ENCODE measurements at places on chromosomes 2 and 18.

- no peak for DNase-seq
These were observed 22.9 kb upstream of the NARS1 start for GRCh38 chr18:57644540-57644939.

DNA sequence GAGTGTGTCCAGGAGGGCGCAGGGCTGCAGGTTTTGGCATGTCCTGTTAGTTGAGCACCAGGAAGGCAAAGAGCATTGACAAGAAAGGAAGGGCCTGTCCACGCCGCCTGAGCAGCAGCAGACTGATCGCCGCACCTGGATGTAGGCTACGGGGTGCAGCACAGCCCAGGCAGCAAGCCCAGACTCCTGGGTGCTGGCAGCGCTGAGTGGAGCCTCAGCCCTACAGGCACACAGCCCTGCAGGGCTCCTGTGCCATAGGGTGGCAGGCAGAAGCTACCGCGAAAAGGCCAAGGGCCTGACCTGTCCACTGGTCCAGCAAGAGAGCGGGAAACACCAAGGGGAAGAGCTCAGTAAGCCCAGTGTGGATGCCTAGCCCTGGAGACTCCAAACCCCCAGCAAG, 198.0 kb downstream of the HDAC4 start:
- no peak for DNase-seq

GRCh38 chr2:44211183-44211582, 42.5 kb downstream of the PPM1B start:
- DNase-seq, result no peak

DNA sequence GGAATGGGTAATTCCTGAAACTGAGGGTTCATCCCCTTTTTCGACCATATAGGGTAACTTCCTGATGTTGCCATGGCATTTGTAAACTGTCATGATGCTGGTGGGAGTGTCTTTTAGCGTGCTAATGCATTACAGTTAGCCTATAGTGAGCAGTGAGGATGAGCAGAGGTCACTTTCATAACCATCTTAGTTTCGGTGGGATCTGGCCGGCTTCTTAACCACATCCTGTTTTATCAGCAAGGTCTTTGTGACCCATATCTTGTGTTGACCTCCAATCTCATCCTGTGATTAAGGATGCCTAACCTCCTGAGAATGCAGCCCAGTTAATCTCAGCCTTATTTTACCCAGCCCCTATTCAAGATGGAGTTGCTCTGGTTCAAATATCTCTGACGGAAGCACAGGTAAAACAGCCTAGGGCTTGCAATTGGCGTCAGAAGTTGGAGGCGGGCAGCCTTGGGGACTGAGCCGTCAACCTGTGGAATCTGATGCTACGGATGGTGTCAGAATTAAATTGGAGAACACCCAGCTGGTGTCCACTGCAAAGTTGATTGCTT, 19.5 kb downstream of the RALBP1 start:
- no peak for DNase-seq

DNA sequence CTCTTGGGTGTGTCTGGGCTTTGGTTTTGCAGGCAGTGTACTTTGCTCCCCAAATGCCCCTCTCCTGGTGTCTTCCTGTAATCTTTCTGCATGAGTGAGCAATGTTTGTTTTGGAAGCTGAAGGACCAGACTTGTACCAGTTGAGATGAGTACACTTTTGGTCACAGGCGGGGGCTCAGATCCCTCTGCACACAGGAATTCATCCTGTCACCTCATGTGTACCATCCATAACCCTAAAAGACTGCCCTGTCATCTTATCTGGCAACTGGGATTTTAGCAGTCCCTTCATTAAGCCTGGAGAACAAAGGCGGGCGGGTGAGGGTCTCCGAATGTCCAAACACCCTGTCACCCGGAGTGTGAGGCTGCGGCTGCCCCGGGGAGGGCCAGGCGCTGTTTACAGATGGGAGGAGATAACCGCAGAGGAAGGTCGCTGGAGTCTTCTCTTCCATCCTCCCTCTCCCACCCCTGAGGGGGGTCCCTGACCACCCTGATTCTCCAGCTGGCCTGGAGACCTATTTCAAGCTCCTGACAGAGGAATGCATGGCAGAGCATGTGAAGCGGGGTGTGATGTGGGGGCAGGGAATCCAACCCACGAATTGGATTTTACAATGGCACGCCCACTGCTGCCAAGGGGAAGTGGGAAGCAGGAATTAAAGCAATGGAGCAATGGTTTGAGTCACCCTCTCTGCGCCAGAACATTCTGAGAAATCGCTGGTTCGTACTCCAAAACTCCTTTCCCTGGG, 158.2 kb upstream of the MYCN start:
- DNase-seq, result peak; percentile 100

- no peak for DNase-seq
These were observed 16.3 kb downstream of the HS1BP3 start for GRCh38 chr2:20634507-20635112.

- DNase-seq, result no peak
These were observed 24.9 kb downstream of the HADHB start for GRCh38 chr2:26269571-26270158.

GRCh38 chr2:196099916-196100315, 31.3 kb upstream of the DNAH7 start:
- DNase-seq, result no peak

GRCh38 chr2:160703648-160704585, 210.3 kb upstream of the RBMS1 start:
- DNase-seq, result no peak

DNA sequence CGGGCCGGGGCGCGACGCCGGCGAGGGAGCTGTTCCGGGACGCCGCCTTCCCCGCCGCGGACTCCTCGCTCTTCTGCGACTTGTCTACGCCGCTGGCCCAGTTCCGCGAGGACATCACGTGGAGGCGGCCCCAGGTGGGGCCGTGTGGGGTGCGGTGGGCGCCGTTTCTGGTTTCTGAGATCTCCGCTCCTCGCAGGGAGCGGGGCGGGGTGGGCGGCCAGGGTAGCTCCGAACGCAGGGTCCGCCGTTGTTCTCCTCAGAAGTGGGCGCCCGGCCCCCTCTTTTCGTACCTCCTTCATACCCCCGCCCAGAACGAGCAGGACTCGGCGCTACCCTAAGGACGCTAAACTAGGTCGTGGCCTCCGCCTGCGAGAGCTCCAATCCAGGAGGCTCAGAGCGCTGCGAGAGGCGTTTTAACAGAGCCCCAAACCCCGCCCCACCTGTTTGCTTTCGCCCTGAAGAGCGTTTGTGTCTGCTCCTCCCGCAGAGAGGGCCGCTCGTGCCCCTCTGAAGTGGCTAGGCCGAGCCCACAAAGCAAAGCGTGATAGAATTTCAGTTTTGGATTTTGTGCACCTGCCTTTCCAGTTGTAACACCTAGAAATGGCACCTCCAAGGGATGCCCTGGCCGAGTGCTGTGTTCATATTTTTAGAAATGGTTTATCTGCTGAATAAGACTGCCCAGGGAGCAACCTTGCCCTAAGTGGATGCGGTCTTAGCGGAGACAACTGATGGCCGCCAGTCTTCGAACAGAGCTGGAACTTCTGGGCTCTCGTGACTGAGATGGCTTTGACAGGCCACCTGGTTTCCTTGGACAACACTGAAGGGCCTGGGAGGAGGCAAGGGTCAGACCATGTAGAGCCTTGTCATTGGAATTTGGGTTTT, 626 bp downstream of the CAPN10 start:
- DNase-seq, result peak; percentile 31

GRCh38 chr2:796141-796985, 119.2 kb upstream of the TMEM18 start:
- DNase-seq, result no peak

DNA sequence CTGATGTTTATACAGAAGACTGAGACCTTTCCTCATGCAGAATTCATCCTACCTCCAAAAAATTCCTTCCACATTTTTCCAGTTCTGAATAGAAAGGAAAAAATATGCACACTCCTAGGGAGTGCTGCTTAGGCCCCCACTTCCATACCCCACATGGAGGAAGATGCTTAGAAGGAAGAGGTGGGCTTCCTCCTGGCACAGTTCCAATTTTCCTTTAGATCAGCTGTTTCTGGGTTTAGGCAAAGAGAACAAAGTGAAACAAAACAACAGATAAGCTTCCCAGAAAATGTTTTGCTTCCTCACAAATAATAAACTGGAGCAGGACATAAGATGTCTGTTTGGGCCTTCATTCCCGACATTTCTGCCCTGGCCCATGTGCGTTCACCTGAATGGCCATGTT, 172.6 kb downstream of the PRPF40A start:
- DNase-seq, result no peak

DNA sequence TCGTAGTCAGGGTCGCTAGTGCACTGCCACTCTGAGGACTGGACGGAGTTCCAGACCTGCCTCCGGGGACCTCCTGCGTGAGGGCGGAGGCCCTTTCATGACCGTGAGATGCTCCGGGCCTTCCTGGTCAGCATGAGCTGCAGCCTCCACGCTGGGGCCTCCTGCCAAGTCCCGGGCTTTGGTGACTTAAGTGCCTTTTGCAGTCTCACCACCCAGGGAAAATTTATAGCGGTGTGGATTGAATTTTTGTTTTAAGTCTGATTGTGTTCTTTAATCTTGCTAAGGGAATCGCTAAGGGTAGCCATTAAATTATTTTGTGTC, 33.6 kb downstream of the CHRNA1 start:
- no peak for DNase-seq

DNA sequence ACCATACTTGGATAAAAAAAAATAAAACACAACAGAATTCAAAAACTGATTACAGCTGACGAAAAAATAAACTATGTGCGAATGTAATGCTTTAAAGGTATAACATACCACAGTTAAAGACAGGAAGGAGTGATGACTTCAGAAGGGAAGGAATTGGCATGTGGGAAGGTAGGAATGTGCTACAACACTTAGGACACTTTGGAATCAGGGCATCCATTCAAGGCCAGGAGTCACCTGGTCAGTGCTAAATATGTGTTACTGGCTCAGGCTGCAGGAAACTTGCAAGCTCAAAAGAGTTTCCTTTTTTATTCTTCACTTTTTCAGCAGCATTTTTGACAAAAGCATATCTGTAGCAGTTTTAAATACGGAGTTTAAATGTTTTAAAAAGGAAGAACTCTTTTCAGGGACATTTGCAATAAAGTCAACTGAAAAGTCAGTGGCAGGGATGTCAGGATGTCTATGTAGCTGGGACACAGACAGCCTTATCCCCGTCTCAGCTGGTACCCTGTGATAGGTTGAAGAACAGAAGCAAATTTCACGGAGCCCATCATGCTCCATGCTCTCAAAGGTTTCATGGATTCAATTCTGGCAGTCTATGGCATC, 138.0 kb upstream of the KLHL14 start:
- DNase-seq, result no peak

DNA sequence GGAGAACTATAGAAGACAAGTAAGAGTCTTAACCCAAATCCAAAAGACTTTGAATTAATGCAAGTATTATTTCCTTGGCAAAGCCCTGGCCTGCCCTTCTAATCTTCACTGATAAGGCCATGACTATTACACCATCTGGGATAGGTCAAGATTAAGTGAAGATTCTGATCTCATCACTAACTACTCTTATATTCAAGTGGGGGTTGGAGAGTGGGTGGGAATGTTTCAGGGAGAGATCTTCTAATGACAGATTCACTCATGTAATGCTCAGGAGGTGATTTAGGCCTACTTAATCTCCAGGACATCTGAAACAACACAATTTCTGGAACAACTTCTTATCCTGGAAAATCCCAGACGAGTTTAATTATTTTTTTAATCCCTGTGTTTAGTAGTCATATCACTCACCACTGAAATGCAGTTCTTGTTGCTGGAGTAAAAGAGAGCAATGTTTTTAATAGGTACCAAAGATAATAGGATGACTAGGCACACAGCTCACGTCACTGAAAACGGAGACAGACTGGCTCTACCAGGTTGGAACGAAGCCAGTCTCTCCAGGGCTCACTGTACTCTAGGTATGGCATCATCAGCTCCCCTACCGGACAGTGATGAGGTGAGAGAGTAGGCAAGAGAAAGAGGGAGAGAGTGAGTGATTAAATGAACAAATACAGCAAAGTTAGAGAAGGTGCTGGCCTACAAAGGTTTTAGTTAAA, 133.1 kb downstream of the NCKAP5 start:
- no peak for DNase-seq

GRCh38 chr2:19068206-19068605, 290.2 kb downstream of the OSR1 start:
- DNase-seq, result no peak

DNA sequence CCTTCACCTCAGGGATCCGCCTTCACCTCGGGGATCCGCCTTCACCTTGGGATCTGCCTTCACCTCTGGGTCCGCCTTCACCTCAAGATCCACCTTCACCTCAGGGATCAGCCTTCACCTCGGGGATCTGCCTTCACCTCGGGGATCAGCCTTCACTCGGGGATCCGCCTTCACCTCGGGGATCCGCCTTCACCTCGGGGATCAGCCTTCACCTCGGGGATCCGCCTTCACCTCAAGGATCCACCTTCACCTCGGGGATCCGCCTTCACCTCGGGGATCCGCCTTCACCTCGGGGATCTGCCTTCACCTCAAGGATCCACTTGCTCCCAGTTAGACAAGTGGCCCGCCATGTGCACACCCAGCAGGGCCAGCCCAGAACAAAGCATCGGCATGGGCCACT, 7.3 kb downstream of the KIF1A start:
- DNase-seq, result no peak

DNA sequence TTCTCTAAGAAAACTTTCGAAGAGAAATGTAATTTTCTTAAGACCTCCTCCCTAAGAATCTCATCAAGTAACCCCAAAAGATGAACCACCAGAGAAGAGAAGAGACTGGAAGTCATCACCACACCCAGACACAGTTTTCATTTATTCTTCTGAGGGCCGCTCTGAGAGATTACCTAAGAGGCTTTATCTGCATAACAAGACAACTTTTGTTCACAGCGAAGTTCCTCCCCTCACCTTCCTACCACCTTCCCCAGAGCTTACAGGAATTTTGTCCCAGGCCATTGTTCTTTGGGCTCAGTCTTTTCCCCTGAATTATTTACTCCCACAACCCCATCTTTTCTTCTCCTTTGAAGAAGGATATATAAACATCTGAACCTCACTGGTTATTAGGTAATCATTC, 92.8 kb downstream of the AKAIN1 start:
- no peak for DNase-seq

DNA sequence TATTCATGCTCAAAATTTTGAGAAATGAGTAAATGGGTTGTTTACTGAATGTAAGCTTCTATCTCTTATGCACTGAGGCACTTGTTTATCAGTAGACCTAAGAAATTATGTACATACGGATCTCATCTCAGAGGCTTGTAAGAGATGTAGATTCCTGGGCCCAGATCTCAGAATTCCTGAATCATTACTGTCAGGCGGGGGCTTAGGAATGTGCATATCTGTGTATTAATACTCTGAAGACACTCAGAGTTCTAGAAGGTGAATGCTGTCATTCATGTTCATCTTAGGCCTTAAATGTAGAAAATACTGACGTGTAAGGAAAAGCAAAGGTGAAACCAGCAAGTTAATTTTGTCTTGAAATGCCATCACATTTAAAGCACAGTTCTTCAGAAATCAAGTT, 169.6 kb downstream of the FMNL2 start:
- DNase-seq, result no peak

GRCh38 chr2:235725016-235725489, 231.2 kb downstream of the AGAP1 start:
- no peak for DNase-seq

- DNase-seq, result peak; percentile 16
These were observed 55.5 kb downstream of the PIGN start for GRCh38 chr18:62131301-62131909.

GRCh38 chr2:239466061-239466754, 65.4 kb upstream of the HDAC4 start:
- no peak for DNase-seq

- DNase-seq, result no peak
These were observed 508.1 kb downstream of the EIPR1 start for GRCh38 chr2:2869553-2869952.

Measured in NCI-H526 treated with DMSO at 0.1 percent for 48 hours (cell line).